ENCODE measurements at places on chromosomes 12 and 14.

- no peak for DNase-seq
These were observed 160.7 kb downstream of the MED13L start for GRCh38 chr12:116116650-116117424.

DNA sequence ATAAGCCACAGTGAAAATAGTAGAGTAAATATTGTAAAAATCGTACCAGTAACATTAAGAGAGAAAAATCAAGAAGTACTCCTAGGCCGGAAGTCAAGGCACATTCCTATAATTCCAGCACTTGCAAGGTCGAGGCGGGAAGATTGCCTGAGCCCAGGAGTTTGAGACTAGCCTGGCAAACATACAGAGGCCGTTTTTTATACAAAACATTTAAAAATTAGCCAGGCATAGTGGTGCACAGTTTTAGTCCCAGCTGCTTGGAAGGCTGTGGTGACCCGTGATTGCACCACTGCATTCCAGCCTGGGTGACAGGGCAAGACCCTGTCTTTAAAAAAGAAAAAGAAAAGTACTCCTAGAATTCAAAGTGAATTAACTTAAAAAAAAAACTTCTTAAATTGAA is 341.8 kb downstream of the C12orf50 start:
- DNase-seq = no peak

DNA sequence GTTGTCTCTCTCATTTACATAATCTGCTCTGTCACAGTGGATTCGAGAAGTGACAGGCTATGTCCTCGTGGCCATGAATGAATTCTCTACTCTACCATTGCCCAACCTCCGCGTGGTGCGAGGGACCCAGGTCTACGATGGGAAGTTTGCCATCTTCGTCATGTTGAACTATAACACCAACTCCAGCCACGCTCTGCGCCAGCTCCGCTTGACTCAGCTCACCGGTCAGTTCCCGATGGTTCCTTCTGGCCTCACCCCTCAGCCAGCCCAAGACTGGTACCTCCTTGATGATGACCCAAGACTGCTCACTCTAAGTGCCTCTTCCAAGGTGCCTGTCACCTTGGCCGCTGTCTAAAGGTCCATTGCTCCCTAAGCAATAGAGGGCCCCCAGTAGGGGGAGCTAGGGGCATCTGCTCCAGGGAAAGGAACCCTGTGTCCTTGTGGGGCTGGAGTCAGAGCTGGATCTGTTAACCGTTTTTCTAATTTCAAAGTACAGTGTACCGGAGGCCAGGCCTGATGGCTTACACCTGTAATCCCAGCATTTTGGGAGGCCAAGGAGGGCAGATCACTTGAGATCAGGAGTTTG is 5.1 kb downstream of the ERBB3 start:
- DNase-seq = no peak

- DNase-seq = no peak
These were observed 65.9 kb upstream of the AMN1 start for GRCh38 chr12:31794745-31795144.

- DNase-seq = no peak
These were observed 11.4 kb upstream of the CALCOCO1 start for GRCh38 chr12:53738406-53739213.

GRCh38 chr12:43805149-43805859 is 813 bp downstream of the TWF1 start:
- DNase-seq = no peak

GRCh38 chr14:87407344-87407743 is 585.6 kb downstream of the GALC start:
- no peak for DNase-seq

- DNase-seq = no peak
These were observed 44.0 kb downstream of the TRAFD1 start for GRCh38 chr12:112169161-112169872.

DNA sequence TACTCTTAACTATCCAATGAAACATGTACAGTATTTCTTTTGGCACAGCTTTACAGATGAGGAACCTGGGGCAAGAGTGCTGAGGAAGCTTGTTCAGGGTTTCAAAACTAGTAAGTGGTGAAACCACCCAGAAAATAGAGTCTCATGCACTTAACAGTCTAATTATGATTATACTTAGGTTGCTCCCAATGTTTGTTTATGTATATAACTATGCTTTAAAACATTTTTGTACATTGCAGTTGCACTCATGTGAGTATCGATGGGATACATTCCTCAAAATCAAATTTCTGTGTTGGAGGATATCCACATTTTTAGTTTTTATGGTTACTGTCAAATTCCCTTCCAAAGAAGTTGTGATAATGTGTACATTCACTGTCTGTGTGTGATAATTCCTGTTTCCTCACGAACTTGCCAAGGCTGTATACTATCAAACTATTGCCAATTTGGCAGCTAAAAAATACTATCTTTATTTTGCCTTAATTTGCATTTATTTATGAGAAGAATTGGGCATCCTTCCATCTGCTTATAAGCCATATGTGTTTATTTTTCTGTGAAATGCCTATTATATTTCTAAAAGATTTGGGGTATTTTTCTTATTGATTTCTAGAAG is 143.9 kb upstream of the SSTR1 start:
- DNase-seq = no peak

- DNase-seq = no peak
These were observed at the start of gene TRIM9 for GRCh38 chr14:51094901-51095853. Gene TRIM9, minus strand, starts transcription at chr14:51095105. Its CDS starts 166 bp downstream, at chr14:51094939.

DNA sequence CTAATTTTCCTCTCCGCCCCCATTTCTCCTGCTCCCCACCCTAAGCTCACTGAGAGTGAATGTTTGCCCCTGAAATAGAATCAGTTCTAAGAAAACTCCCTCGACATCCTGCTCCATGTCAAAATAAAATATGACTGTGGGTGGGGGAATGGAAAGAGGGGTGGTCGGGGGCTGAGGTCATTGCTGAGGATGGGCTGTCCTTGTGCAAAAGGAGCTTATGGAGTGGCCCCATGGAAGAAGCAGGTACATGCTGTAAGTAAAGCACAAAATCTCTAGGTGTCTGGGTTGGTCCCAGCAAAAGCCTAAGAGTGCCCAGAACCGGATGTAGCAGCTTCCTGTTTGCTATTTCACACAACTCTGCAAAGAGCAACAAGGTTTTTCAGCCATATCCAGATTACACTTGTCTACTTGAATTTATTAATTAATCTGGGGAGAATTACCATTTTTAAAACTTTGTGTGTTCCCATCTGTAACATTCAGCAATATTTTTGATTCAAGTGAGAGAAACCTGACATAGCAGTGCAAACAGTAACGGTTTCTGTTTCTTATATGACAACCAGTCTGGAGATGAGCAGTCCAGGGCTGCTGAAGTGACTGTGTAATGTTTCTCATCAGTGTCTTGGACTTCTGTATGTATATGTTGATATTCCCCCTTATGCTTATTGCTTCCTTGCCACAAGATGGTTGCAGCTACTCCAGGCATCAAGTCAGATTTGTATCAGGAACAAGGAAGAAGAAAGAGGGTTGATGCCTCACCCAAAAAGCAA is 40.4 kb upstream of the GZMB start:
- DNase-seq = no peak

- no peak for DNase-seq
These were observed 21.7 kb upstream of the MSI1 start for GRCh38 chr12:120390540-120391120.

- no peak for DNase-seq
These were observed 89.9 kb downstream of the TBX5 start for GRCh38 chr12:114316076-114316475.

- DNase-seq = no peak
These were observed 204.5 kb upstream of the G2E3 start for GRCh38 chr14:30354439-30354838.

- no peak for DNase-seq
These were observed 42.7 kb upstream of the TMEM132C start for GRCh38 chr12:128224226-128224625.

- DNase-seq = no peak
These were observed 2.8 kb downstream of the ZNF219 start for GRCh38 chr14:21095430-21096205.

- DNase-seq = no peak
These were observed 3.7 kb downstream of the MYO1A start for GRCh38 chr12:57046086-57046791.

DNA sequence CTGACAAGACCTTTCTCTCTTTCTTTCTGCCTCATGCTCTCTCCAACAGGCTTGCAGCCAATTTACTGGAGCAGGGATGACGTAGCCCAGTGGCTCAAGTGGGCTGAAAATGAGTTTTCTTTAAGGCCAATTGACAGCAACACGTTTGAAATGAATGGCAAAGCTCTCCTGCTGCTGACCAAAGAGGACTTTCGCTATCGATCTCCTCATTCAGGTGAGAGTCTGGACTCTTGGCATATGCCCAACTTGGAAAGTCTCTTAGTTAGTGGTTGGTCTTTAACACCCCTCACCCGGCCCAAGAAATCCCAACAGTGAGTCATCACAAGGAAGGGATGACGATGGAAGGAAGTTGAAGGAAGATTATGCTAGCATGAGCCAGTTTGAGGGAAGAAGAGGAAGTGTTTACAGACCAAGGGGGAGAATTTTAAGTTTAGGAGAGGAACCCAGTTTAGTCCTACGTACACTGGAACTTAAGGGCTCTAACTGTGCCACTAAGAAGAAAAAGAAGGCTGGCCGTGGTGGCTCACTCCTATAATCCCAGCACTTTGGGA is 189.7 kb downstream of the ETV6 start:
- DNase-seq = no peak

DNA sequence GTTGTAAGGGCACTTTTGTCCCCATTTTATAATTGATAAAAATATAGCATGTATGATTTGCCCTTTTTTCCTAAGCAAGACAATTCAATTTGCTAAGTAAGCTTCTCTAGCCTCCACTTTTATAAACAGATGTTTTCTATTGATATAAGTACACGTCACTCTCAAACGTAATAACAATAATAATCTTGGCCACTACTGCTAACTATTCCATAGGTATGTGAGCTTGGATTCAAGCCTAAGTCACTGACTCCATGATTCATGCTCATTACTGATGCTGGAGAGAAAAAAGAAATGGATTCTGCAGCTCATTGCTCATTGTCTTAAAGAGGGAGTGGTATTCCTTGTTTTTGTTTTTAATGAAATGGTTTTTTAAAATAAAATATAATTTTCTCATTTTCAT is 661.0 kb downstream of the GALC start:
- no peak for DNase-seq
